Upper lobe of left lung (tissue), 6 donors: ENCODE measurements at places on chromosomes 1 and 21.

DNA sequence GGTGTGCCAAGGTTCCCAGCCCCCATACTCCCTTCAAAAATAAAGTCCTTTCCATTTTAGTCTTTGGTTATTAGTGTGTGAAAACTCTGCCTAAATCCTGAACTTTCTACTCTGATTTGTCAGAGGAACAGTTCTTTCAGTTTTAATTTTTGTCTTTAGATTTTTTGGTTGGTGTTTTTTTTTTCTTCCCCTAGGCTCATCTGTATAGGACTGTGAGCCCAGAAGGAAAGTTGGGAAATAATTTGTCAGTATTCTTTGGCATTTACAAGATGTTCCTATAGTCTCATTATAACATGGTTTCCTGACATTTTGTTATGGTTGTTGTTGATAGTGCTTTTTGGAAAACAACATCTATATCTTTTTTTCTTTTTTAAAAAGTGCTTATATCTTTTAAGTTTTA, 38.0 kb downstream of the LAMC1 start:
- no peak for DNase-seq

DNA sequence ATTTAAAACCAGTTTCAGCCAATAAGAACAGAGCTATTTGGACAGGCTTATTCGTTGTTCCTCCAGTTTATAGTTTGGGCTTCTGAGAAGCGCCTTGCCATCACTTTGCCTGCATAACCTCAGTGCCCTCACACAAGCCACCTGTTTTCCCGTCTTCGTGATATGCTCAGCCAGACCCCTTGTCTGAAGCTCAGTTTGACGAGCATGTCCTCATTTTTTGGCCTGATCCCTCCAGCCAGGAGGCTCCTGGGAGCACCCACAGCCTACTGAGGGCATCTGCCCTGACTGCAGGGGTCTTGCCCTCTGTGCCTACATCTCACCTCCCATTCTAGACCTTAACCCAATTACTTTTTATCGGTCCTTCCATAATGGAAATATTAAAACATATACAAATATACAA, 95.3 kb downstream of the ADARB1 start:
- no peak for DNase-seq

- no peak for DNase-seq
These were observed 27.2 kb downstream of the RGS1 start for GRCh38 chr1:192602757-192603156.

DNA sequence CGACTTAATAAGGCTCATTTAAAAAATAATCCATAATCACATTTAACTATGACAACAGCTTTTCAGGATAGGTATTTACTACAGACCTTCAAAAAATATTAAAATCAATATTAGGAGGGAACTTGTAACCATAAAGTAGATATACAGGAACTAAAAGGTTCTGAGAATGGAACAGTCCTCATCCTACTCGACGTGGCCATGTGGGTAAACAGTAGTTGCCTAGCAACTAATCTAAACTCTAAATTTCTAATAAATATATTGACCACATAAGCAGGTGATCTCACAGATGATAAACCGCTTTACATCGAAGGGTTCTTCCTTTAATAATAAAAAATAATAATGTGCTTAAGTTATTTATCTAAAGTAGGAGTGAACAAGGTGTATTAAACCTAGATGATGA, 7.9 kb downstream of the AKT3 start:
- no peak for DNase-seq

DNA sequence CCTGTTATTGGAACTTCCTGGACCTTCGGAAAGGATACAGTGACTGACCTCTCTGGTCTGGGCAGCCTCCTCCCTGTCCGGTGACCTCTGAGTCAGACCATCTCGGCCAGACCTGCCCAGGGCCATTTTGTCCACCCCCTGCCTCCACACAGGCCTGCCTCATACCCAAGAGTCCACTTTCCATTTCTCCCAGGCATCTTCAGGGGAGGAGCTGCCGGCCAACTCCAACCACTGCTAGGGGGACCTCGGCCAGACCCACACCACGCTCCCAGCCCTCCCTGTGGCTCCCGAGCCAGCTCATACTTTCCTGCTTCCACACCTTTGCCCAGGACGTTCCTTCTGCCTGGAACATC, 29.5 kb upstream of the RUNX3 start:
- no peak for DNase-seq

- peak; percentile 93 for DNase-seq
These were observed 1.6 kb downstream of the SOX13 start for GRCh38 chr1:204074274-204075138.

GRCh38 chr1:95916616-95917015, 682.6 kb downstream of the RWDD3 start:
- DNase-seq = no peak

DNA sequence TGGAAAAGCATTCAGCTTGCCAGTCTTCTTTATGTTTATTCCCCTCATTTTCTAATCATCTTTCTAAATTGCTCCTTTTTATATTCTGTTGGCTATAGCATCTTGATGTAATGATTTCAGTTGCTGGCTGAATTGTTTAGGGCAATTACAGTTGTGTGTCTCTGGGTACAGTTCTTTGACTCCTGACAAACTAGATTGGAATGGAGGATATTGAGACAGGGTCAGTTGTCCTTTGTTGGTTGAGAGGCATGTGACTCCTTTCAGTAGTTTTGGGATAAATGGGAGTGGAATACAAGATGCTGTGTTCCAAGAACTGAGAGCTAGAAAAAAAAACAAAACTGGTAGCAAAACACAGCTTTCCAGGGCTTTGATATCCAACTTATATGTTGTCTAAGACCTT, 1.5 kb downstream of the CENPF start:
- DNase-seq = no peak

DNA sequence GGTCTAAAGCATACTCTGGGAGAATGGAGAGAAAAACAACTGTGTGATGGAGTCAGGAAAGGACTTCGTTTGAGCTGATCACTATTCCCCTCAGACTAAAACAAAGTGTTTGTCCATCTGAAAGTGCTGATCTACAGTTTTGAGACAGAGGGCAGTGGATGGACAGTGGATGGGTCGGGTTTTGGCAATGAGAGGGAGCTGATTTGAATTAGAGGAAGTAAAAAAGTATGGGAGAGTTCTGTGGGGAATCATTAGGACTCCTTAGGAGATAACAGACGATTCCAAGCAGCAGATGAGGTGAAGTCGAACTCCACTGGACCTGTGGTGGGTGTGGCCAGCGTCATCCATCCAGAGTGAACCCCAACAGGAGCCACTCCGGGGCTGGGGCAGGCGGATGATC, 62.3 kb downstream of the PTGS2 start:
- DNase-seq = no peak

DNA sequence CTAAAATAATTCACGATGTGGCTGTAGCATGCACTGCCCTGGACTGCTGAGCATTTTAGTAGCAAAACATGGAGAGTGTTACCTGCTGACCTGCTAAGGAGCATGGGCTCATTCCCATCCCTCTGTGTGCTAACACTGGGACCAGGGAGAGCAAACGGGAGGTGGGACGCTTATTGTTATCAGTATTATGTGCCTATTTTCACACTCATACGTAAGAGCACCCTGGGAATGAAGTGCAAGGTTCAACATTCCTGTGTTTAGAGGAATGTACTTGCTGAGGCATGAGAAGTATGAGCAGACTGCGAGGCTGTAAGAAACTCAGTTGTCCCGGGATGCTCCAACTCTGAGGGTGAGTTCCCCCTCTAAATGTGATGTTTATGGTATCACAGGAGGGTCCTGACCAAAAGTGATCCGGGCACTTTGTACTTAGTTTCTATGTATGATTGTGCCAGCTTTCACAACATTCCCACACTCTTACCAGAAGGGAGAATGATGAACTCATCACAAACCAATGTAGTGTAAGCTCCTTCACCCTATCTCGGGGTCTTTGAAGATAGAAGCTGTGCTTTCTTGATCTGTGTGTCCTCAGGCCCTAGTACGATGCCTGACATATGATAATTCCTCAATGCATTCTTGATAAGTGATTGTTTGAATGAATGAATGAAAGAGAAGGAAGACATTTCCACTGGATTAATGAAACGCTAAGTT, 164.8 kb downstream of the KCNJ6 start:
- no peak for DNase-seq

DNA sequence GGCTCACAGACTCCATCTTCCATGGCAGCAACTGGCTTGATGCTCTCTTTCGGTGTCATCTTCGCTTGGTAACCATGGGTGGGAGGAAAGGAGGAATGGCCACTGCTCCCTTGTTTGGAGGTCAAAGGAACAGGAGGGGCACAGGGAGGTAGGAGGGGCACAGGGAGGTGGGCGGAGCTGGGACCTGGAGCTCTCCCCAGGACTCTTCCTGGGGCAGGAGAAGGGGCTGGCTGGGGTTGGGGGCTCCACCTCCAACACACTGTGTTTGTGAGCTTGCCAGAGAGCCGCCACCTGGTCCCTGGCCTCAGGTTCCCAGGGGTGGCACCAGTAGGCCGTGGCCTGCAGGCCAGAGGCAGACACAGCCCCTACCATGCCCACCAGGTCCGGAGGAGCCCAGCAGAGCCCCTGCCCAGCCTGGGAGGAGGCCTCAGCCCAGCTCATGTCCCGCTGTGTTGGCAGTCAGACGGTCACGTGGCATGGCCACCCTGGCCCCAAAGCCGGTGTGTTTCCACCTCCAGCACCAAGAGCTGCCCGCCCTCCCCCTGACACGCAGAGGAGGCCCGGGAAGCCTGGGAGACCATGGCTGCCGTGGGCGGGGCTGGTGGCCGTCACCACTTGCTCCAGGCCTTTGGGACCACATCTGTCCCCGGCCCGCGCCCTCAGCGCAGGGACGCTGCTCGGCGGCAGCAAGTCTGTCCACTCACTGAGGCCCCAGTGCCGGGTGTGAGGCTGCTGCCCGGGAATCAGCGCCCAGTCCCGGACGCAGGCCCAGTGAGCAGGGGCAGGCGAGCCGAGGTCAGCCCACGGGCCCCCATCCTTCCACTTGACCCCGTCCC, 73.9 kb downstream of the MORN1 start:
- no peak for DNase-seq

DNA sequence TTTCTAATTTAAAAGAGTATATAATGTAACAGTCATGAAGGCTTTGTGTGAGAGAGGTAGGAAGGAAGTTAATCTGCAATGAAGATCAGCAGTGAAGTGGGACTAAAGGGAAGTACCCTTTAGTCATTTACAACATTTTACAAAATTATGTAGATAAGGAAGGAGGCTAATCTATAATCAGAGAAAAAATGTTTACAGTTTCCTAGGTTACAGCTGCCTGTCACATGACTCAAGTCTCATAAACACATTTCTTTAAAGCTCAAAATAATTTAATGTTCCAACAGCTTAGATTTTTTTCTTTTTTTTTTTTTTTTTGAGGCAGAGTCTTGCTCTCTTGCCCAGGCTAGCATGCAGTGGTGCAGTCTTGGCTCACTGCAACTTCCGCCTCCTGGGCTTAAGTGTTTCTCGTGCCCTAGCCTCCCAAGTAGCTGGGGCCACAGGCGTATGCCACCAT, 26.2 kb upstream of the CAP1 start:
- no peak for DNase-seq

- no peak for DNase-seq
These were observed 17.0 kb downstream of the HLCS start for GRCh38 chr21:36949171-36950141.

GRCh38 chr1:12518931-12519692, 98.9 kb downstream of the DHRS3 start:
- DNase-seq = no peak

DNA sequence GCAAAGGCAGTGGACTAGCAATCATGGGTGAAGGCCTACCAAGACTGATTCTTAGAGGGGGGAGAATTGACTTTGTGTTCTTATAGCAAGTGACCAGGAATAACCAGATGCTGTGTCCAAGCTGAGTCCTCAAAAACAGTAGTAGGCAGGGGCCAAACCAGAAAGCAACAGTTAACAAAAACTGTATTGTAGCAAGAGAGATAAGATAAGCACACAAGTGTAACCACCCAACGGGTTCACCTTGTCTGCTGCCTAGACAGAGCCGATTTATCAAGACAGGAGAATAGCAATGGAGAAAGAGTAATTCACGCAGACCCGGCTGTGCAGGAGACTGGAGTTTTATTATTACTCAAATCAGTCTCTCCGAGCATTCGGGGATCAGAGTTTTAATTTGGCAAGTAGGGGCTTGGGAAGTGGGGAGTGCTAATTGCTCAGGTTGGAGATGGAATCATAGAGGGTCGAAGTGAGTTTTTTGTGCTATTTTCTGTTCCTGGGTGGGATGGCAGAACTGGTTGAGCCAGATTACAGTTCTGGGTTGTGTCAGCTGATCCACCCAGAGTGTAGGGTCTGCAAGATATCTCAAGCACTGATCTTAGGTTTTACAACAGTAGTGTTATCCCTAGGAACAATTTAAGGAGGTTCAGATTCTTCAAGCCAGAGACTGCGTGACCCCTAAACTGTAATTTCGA, 8.3 kb upstream of the CSRP1 start:
- no peak for DNase-seq
